Transverse colon (tissue), 4 donors: ENCODE measurements at places on chromosomes 13 and 19. TPM values are rescaled to one million over a fixed set of nuclear protein-coding genes. Genes with fewer than 3 reads are reported as not detected.

- no peak overlapping the region for H3K4me3 ChIP-seq
- DNase-seq, result peak; percentile 14
- no peaks in the 10 kb centered on the region for H3K36me3 ChIP-seq
- H3K27me3 ChIP-seq, result no peaks in the 10 kb centered on the region
Measured at GRCh38 chr19:40155749-40156265, 35.4 kb upstream of the MAP3K10 start.

- H3K27me3 ChIP-seq, result no peaks in the 10 kb centered on the region
- peak overlapping the region; percentile 82 for H3K27ac ChIP-seq
- H3K4me1 ChIP-seq, result peaks cover 32% of the 10 kb centered on the region
- H3K4me3 ChIP-seq, result peak overlapping the region; percentile 32
- H3K36me3 ChIP-seq, result no peaks in the 10 kb centered on the region
Measured at GRCh38 chr19:3047496-3048189, 14.7 kb downstream of the TLE5 start.

GRCh38 chr13:72561791-72562190, 165.6 kb downstream of the MZT1 start:
- no peaks in the 10 kb centered on the region for H3K36me3 ChIP-seq
- no peaks in the 10 kb centered on the region for H3K27me3 ChIP-seq
- H3K27ac ChIP-seq, result no peak overlapping the region

DNA sequence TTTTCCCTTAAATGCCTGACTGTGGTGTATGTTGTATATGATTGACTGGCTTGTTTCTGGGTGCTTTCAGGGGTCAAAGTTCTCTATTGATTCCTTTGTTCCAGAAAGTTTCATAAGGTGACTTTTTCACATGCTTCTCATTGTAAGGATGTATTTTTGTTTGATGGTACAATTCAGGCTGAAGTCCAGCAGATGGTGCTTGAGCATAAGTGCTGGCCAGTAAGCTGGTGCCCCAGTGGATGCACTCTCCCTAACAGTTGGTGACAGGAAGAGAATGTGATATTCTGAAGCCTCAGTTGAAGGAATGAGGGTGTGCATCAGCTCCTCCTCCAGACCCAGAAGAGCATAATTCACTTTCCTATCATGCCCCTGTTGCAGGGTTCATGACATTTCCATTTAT, 1941.6 kb upstream of the PRR20A start:
- H3K4me3 ChIP-seq, result no peak overlapping the region
- no peaks in the 10 kb centered on the region for H3K27me3 ChIP-seq
- no peak for DNase-seq
- no peaks in the 10 kb centered on the region for H3K36me3 ChIP-seq
- H3K4me1 ChIP-seq, result no peaks in the 10 kb centered on the region

The TLE6 gene
- total RNA-seq, result not detected
